ENCODE measurements at places on chromosomes 1 and 21.

DNA sequence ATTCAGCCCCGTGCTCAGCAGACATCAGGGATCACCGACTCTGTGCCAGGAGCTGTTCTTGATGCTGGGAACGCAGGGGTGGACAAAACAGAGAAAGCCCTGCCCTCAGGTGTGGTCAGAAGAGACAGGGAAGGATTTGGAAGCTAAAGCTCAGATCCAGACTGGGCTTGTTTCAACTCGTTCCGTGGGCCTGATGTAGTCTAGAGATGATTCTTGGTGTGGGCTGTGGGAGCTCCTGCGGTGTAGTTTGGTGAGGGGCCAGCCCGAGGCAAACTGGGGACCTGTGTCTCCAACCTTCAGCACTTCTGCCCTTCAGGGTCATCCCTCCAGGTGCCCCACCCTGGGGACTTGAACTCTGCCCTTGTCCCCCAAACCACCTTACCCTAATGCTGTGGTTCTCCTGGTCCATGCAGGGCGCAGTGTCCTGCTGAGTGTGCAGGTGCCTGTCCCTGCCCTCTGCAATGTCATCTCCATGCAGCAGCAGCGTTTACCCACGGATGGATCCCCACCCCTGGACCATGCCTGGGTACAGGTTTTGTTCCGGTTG, 17.3 kb upstream of the ABCG1 start:
- no peak for DNase-seq

DNA sequence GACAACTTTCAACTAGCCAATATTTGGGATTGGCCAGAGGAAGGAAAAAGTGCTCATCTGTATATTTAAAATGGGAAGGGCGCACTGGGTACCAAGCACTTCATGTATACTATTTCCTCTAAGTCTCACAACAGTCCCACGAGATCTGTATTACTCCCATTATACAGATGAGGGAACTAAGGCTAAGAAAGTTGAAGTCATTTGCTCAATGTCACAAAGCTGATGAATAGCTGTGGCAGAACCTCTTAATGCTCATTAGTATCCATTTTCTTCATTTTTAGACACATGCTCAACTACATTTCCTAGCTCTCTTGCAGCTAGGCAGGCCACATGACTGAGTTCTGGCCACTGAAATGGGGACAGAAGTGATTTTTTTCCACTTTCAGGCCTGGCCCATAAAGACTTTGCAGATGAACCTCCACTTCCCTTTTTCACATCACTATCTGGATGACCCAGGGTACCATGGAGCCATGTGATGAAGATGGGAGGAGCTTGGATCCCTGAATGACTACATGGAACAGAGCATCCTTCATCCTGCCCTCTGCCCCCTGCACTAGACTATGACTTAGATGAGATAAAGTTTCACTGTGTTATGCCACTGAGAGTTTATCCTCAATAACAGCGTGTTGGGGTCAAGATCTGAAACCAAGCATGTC, 31.8 kb downstream of the ATF3 start:
- no peak for DNase-seq

GRCh38 chr1:226054519-226055327, 7.8 kb upstream of the H3-3A start:
- DNase-seq = no peak

- DNase-seq = no peak
These were observed 53.6 kb upstream of the ZNF644 start for GRCh38 chr1:91075233-91076135.

DNA sequence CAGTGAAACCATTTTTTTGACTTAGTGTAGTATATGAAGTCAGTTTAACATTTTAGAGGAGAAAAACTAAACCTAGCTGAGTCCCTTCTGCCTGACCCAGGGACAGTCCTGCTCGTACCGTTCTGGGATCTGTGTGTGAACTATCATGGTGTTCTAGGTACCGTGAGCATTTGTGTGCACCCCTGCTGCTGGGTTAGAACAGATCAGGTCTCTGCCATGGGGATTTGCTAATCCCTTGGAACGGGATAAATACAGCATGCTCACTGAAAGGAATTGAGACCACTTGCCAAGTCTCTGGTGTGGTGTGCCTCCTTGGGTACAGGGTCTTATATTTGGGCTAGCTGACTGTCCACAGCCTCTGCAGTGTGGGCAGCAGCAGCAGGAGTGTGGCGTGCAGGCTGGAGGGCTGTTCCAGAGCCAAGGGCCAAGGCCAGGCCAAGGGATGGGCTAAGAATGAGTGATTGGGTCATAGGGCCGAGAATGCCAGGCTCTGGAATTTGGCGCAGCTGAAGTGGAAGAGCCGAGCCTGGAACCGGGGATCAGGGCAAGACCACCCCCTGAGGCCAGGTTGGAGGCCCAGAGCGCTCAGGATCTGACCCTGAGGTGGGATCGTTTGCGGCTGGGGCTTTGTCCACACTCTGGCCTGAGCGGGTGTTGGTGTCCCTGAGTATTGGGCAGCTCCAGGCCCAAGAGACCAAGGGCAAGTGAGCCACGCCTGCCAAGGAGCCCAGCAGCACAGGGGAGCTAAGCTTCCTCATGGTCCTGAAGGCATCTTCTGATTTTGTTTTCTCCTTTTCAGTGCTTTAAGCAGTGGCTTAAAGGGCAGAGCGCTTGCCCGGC, 66.3 kb downstream of the VPS26C start:
- DNase-seq = no peak

DNA sequence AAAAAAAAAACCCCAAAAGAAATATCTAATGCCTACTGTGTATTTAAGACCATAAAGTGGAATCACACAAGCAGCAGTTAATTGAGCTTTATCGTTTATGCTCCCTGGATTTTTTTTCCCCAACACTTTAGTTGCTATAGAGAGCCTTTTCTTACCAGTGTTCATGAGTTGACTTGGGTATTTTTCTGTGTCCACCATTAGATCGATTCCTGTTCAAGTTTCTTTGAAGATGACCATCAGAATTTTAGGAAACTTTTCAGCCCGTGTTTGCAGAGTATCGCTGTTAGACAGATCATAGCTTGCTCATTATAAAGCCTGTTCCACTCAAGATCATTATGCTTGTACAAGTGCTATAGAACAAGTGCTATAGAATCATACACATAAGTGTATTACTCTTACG, 1.5 kb downstream of the RALGPS2 start:
- DNase-seq = no peak

DNA sequence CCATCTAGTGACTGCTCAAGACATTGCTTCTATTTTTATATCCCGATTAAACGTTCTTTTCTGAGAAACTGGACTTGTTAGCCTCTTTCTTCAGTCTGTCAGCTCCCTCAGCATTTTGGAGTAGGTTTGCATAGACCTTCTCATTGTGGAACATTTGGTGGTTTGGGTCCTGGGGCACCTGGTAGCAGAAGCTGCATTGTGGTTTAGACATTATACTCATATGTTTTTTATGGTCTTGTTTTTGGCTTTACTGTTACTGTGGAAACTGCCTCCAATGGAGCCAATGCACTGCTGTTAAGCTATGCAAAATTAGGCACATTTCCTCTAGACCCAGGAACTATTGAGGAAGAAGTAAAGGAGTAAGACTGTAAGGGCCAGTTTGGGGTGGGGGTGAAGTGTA, 36.7 kb upstream of the LRRC8B start:
- no peak for DNase-seq

DNA sequence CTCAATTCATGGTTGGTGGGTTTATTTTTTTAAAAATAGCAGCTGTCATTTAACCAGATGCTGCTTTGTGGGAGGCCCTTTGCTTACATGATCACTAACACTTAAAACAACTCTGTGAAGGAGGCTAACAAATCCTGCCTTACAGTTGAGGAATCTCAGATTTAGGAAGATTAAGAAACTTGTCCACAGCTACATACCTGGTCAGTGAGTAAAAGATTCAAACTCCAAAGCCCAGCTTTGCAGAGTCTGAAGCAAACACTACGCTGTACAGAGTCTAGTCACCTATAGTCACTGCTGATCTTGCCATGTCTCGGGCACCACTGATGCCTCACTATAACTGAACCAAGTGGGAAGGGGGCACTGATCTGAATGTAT, 535.4 kb downstream of the SMYD3 start:
- DNase-seq = no peak

- no peak for DNase-seq
These were observed 19.7 kb downstream of the BTG2 start for GRCh38 chr1:203325026-203325417.

- DNase-seq = no peak
These were observed 407.9 kb upstream of the ZRANB2 start for GRCh38 chr1:71488555-71489252.

DNA sequence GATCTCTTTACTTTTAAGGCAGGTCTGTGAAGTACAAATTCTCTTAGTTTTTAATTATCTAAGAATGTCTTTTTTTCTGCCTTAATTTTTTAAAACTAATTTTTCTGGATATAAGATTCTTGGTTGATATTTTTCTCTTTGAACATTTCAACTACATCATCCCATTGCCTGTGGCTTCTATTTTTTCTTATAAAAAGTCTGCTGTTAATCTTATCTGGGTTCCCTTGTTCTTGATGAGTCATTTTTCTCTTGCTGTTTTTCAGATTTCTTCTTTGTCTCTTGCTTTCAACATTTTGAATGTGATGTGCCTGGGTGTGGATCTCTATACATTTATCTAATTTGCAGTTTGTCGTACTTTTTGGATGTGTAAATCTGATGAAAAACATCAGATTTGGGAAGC, 525.2 kb upstream of the PBX1 start:
- DNase-seq = no peak

DNA sequence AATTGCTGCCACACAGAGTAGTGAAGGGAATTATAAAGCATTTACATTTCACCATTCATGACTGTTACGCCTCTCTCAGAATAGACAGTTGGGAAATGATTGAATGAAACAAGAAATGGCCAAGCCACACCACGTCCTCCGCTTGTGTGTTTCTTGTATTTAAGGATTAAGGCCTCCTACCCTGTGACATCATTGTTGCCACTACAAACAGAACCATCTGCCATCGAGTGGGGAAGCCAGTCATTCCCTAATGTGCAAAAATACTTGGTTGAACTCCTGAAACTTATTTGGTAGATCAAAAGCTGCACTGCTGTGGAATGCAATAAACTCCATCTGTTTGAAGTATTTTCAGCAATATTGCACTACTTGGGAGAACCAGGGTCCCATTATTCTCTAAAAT, 99.0 kb upstream of the C1orf105 start:
- no peak for DNase-seq

- no peak for DNase-seq
These were observed 93.3 kb downstream of the PDE9A start for GRCh38 chr21:42746593-42747275.

DNA sequence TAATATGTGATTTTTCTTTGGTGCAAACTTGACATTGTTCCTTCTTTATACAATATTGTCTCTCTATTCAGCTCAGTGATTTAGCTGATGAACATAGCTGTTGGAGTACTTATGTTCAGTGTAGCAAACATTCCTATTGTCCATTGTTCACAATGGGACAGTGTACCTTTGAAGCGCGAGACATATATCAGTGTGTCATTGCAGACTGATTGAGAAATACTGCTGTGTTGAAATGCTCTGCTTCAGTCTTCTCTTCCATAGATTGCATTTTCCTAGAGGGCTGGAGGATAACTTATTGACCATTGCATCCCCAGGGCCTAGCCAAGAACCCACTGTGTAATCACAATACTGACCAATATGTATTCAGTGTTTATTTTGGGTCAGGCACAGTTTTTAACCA, 46.5 kb downstream of the HLX start:
- no peak for DNase-seq

DNA sequence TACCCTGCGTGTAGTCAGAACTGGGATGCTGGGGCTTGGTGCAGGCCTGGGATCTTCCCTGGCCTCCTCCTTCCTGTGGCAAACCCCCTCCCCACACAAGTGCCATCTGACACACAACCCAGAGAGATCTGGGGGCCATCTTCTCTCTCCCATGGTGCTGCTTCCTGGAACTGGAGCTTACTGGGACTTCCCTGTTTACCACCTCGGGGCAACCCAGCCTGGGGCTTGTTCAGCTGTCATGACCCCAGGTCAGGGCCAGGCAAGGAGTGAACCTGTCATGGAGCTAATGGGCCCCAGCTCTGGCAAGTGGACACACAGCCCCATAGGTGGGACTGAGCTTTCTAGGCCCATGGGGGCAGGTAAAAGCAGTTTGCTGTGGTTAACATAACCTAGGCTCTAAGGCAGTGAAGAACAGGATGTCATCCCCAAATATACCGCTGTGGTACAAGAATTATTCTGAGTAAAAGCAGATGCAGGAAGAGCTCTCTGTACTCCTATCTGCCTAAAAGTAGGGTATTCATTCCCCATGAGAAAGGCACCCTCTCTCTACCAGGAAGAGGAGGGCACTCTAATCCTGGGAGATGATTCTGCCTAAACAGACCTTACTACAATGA, 2.4 kb downstream of the TRIM11 start:
- DNase-seq = no peak

GRCh38 chr1:221032637-221033280, 153.5 kb downstream of the HLX start:
- no peak for DNase-seq

DNA sequence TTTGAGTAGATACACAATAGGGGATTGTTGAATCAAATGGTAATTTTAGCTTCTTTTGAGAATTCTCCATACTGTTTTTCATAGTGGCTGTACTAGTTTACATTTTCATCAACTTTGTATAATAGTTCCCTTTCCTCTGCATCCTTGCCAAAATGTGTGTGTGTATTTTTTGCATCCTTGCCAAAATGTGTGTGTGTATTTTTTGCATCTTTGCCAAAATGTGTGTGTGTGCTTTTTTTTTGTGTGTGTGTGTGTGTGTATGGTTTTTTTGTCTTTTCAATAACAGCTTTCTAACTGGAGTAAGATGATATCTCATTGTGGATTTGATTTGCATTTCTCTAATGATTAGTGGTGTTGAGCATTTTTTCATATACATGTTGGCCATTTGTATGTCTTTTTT, 105.4 kb downstream of the ATP6V1G3 start:
- DNase-seq = no peak
